ENCODE measurements at places on chromosomes 6 and 20.

DNA sequence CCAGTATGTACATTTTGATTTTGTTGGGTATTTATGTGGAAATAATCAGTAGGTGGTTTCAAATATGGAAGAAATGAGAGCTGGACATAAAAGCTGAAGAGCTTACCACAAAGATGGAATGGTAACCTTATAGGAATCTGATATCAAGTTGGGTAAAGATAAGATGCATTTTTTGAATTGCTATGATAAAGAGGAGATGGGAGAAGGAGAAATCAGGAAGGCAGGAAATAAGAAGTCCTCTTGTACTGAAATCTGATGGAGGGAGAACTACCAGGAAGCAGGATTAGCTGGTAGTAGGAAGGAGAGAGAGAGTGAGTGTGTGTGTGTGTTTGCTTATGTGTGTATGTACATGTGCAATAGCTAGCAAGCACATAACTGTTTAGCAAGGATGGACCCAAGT is 468.4 kb downstream of the PHF3 start:
- DNase-seq = no peak

DNA sequence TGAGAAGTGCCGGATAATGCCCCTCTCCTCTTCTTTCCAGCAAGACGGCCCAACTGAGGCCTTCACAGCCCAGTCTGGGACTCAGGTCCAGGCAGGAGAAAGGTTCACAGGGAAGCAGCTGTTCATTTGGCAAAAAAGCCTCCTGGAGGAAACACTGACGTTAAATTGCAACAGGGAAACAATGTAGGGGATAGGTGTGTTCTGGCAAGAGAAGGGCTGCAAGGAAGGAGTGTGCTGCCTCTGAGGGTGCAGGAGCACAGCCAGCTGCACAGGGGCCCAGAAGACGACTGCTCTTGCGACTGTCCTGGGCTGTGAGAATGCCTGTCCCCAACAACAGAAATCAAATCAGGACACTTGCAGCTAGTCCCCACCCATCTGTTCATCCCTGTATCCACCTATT is 70.6 kb upstream of the PMEPA1 start:
- no peak for DNase-seq

- no peak for DNase-seq
Measured at GRCh38 chr6:112016320-112016719, 37.6 kb upstream of the CCN6 start.

- no peak for DNase-seq
Measured at GRCh38 chr6:385614-386013, 5.9 kb upstream of the IRF4 start.

DNA sequence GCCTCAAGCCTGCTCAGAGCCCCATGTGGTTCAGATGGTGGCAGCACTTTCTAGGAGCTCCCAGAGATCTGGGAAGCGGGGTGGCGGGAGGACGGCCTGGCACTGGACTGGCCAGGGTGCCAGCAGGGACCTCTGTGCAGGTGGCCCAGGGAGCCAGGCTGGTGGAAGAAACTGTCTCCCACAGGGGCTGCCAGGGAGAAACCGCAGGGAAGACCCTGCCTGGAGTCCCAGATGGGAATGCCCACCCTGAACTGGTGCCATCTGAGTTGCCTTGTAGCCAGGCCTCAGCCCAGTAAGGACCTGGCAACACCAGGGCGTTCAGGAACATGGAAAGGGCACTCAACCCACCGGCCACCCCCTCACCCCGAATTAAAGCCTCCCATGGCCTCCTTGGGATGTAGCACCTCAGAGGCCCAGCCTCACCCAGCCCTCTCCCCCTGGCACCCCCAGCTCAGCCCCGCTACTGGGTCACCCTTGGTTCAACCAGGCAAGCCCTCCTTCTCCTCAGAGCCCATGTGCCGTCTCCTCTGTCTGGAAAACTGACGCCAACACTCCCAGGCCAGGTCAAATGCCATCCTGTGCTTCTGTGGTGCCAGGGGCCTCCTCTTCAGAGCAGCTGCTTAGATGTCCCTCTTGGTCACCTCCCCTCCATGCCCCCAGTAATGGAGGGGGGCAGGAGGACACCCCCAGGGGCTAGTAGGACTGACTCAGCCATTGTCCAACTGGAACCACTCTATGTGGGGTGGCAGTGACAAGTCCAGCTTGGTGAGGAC is 5.9 kb upstream of the C20orf144 start:
- DNase-seq = no peak

GRCh38 chr6:80689716-80690395 is 583.4 kb downstream of the BCKDHB start:
- DNase-seq = no peak

- no peak for DNase-seq
Measured at GRCh38 chr6:4727671-4728435, 48.4 kb upstream of the CDYL start.

DNA sequence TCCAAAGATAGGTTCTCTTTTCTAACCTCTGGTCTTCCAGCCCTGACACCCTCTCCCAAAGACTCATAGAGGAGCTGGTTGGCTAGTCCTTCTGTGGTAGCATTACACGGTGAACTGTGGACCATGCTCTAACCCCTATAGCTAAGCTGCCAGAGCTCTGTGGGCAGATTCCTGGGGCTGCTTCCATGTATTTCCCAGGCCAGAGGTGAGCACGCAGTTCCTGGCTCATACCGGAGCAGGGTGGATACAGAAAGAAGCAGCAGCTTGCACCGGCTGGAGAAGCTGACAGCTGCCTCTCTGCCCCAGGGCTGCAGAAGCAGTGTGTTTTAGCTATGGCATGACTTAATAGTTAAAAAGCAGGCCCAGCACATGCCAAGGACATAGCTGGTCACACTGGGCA is 84.1 kb upstream of the FOXP4 start:
- DNase-seq = no peak

GRCh38 chr20:11059659-11060058 is 385.9 kb upstream of the JAG1 start:
- no peak for DNase-seq

GRCh38 chr6:26536571-26537159 is 1.5 kb upstream of the HMGN4 start:
- no peak for DNase-seq

DNA sequence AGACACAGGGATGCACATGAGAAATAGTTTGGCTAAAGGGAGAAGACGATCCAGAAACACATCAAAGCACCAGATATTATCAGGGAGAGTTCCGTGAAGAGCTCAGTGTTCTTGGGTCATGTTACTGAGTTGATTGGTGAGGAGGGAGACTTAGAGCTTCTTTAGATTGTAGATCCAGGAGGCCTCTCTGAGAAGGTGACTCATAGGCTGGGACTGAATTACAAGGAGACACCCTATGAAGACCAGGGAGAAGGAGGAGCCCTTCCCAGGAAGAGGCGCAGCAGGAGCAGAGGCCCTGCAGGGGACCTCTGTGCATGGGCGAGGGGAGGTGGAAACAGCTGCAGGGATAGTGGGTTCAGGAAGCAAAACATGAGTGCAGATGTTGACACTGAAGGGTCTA is 196.5 kb downstream of the SLC24A3 start:
- no peak for DNase-seq

GRCh38 chr20:34940081-34940481 is 15.5 kb downstream of the GSS start:
- no peak for DNase-seq

DNA sequence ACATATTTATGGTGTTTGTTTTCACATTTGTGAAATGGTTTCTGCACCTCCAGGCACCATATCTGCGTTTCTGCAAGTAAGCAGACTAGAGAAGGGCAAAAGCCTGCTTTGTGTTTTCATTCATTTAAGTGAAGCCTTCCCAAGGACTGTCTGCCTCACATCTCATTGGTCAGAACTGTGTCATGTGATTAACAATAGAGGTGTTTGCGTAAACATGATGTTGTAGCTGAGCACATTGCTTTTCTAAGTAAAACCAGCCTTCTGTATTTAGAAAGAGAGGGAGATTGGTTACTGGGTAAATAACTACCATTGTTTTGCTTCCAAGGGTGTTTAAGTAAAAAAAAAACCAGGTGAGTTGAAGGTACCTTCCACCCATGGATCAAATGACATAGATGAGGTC is 39.7 kb downstream of the SH3BGRL2 start:
- no peak for DNase-seq

DNA sequence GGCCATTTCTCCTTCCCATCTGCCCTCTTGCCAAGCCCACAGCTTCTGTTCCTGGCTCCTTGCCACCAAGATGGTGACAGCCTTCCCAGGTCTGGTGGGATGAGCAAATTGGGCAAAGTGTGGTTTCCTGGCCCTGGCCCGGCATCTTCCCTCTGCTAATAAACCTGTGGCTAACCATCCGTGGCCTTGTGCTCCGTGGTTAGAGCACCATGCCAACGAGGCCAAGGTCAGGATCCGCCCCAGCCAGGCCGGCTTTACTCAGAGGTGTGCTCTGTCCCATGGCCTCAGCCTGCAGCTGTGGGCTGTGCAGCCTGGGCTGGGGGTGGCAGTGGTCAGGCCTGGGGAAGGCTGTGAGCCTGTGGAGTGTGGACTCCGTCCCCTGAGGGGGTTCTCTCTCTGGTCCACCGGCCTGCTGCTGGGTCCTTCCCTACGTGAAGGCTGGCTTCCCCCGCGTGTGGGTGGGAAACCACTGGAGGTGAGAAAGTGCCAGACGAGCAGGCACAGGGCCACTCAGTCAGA is 117.4 kb downstream of the VEGFA start:
- DNase-seq = no peak

DNA sequence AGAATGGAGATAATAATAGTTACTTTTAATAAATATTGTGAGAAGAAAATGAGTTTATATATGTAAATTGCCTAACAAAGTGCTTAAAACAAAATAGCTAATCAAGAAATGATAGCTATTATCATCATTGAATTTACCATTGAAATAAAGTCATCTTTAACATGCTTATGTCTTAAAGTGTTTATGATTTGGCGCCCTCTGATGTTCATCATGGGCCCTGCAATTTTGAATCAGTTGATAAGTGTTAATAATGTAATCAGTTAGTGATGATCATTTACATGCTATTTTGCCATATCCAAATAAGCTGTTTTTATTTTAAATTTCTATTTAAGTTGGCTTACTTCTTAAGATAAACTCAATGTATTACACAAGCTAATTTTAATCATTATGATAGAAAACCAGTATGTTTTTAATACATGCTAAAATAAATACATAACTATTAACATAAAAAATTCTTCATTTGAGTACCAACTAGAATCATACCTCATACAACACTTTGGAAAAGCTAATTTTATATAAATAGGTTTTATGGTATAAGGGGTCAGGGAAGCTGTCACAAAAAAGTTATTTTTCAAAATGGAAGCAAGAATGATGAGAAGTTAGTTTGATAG is 39.2 kb upstream of the TPD52L1 start:
- no peak for DNase-seq

- no peak for DNase-seq
Measured at GRCh38 chr20:33158637-33159385, 9.1 kb upstream of the BPIFA2 start.

DNA sequence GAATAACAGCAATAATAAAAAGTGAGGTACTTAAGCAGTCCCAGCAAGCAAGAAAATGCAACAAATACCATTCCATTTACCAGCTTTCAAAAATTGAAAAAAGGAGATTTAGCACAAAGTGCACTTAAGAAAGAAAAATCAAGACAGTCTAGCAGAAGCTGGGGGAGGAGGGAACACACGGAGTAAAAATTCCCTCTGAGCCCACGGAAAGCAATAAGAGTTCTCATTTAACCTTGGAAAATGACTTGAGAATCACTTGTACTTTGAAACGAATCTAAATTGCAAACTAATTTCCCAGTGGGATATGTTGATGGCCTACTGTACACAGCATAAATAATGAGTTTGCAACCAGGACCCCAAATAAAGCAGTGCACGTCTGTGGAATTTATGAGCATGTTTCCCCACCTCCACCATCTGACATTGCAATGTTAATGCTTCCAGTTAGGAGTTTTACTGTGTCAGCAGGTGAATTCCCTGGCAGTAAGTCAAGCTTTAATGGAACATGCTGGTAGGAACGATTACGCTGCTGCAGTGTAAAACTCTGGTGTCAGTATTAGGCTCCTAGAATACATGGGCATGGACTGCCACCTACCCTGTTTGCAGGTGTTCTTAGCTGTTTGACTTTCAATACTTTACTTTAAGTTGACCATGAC is 386.8 kb downstream of the HDGFL1 start:
- no peak for DNase-seq

- DNase-seq = no peak
Measured at GRCh38 chr6:160348223-160349019, at the start of gene SLC22A3. Gene SLC22A3 (plus strand): TSS chr6:160348378. CDS start chr6:160348420, 42 bp downstream.

GRCh38 chr20:48284837-48285236 is 499.6 kb upstream of the SULF2 start:
- no peak for DNase-seq

DNA sequence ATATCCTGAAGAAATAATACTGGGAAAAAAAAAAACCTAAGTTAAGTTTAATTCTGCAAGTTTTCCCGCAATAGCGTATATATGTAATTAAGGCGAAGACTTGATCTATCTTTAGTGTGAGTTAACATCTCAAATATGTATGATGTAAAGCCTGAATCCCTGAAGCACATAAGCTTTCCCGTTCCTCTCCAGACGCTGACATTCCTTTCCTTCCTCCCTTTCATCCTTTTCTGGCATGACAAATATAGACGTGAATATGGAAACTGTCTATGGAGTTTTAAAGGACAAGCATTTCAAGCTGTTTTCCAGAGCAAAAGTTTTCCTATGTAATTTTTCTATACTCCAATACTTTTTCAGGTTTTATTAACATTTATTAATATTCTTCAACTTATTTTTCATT is 637.0 kb downstream of the COL12A1 start:
- DNase-seq = no peak

GRCh38 chr20:57391439-57392301 is 474 bp downstream of the RBM38 start:
- DNase-seq = no peak

GRCh38 chr6:162963861-162964260 is 236.1 kb downstream of the PACRG start:
- DNase-seq = no peak

GRCh38 chr6:170164271-170164900 is 126.5 kb downstream of the DLL1 start:
- DNase-seq = no peak

DNA sequence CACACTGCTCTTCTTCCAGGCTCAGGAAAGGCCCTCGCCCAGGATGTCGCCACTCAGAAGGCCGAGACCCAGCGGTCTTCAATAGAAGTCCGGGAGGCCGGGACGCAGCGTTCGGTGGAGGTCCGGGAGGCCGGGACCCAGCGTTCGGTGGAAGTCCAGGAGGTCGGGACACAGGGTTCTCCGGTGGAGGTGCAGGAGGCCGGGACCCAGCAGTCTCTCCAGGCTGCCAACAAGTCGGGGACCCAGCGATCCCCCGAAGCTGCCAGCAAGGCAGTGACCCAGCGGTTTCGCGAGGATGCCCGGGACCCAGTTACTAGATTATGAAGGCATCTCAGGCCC is 1.0 kb downstream of the KHDC3L start:
- DNase-seq = no peak

DNA sequence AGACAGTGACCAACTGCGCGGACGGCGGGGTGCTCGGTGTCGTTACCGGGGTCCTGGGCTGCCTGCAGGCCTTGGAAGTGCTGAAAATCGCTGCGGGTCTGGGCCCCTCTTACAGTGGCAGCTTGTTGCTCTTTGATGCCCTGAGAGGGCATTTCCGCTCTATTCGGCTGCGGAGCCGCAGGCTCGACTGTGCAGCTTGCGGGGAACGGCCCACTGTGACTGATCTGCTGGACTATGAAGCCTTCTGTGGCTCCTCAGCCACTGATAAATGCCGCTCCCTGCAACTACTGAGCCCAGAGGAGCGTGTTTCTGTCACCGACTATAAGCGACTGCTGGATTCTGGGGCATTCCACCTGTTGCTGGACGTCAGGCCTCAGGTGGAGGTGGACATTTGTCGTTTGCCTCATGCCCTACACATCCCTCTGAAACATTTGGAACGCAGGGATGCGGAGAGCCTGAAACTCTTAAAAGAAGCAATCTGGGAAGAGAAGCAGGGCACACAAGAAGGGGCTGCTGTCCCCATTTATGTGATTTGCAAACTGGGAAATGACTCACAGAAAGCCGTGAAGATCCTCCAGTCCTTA is 1.0 kb downstream of the MOCS3 start:
- no peak for DNase-seq
